ENCODE measurements at places on chromosomes 2 and 18.

GRCh38 chr2:69340101-69340775 lies 46.8 kb downstream of the GFPT1 start:
- DNase-seq: no peak

DNA sequence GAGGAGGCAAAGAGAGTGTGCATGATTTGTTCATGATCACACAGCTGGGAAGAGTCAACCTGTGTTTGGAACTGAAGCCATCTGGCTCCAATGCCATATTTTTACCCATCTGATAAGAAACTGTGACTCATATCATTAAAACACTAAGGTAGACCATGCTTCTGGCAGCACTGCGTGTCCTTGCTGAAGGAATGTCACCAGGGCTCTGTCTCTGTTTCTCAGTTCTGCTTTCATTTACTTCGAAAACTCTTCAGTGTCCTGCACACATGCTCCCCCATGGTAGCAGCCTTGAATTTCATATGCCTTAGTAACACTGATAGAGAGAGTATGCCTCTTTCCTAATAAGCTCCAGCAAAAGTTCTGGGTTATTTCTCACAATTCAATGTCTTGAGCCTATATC lies 830.4 kb downstream of the DCDC2C start:
- peak; percentile 9 for DNase-seq

GRCh38 chr2:15517793-15518192 lies 43.3 kb downstream of the NBAS start:
- DNase-seq: no peak

- DNase-seq: no peak
Measured at GRCh38 chr2:174752403-174753037, 11.8 kb downstream of the CHRNA1 start.

GRCh38 chr2:223936862-223937326 lies 8.2 kb downstream of the WDFY1 start:
- DNase-seq: no peak

DNA sequence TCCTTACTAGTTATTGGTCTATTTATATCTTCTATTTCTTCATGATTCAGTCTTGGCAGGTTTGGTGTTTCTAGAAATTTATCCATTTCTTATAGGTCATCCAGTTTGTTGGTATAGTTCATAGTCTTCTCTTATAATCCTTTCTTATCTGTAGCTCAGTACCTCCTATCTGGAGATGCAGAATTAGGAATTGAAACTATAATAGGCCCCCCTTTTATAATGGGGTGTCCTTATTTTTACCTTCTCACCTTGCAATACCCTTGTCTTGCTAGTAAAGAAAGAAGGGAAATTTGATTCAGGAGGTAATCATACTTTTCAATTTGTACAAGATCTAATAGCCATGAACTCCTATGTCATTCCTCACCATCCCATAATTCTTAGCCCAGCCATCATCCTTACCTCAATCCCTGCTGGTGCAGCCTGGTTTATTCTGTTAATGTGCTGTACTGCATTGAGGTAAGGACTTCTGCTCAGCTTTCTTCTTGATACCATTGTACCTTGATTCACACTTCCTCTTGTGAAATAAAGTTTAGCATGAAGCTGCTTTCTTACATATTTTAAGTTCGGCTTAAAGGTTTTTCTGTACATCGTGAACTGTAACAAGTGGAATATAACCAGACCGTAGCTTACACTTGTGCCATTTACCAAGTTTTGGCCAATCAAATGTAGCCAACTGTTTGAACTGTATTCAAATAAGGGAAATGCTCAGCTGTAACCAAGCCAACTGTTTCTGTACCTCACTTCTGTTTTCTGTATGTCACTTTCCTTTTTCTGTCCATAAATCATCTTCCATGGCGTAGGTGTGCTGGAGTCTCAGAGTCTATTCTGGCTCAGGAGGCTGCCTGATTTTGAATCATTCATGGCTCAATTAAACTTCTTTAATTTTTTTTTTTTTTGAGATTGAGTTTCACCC lies 40.1 kb upstream of the PTH2R start:
- no peak for DNase-seq

DNA sequence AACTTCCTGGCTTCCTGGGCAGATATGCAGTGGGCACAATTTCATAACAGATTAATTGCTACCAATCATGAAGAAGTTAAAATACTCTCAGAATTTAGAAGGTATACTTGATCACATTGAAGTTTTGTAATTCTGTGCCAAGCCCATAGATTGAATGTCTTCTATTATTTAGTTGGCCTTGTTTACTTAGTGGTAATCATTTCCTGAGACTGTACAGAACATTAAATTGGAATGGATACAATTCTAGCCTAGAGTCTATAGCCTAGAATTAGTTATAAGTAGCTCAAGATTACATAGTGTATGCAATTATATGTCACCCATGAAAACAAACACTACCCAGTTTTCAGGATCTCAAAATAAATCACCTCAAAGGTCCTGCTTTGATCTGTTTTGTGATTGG lies 615.8 kb downstream of the XIRP2 start:
- DNase-seq: no peak

DNA sequence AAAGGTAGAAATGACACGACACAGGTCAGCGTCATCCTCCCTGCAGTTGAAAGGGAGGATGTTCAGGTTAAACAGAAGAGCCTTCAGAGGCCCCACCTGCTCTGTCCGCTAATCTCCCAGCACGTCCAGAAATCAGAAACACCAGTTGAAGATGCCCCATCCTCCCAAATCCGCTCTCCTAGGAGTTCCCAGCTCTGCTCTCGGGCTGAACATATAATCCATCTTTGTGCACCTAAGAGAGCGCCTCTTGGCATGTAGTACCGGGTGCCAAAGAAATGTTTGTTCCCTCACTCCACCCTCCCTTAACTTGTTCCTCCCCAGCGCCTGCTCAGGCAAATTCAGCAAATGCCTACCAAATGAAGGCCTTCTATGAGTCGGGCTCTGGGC lies 145.2 kb upstream of the SMAD2 start:
- no peak for DNase-seq

- DNase-seq: no peak
Measured at GRCh38 chr2:183519371-183520056, 395.3 kb downstream of the NUP35 start.

DNA sequence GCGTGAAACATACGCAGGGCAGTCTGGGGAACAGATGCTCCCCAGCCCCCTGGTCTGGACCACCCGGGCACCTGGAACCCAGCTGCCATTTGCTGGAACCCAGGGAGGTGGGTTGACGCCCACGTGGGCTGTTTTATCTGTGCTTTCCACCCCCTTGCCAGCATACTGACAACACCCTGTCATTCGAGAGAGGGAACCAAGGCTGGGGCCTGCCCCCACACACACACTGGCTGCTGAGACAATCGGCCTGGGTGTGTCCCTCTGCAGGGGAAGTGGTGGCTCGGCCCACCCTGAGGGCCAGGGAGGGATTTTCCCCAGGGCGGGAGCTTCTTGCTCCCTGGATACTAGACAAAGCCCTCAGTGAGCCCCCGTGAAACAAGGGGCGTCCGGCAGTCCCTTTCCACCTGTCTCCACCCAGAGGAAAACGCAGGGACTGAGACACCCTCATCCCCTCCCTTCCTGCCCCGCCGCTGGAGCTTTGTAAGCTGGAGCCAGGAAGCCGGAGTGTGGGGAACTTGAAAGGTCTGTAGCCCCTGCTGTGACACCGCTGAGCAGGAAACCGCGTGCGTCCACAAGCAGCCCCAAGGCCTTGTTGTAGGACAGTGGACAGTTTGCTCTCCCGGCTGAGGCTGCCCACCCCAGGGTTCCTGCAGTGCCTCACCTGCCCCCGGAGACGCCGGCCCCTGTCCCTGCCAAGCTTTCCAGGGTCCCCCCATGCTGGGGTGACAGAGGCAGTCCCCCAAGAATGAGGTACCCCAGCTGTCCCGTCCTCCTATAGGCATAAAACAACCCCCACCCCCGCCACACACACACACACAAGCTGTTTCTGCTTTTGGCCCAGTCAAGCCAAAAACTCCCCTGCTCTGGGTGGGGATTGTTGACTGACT lies 14.1 kb upstream of the KLF11 start:
- no peak for DNase-seq

DNA sequence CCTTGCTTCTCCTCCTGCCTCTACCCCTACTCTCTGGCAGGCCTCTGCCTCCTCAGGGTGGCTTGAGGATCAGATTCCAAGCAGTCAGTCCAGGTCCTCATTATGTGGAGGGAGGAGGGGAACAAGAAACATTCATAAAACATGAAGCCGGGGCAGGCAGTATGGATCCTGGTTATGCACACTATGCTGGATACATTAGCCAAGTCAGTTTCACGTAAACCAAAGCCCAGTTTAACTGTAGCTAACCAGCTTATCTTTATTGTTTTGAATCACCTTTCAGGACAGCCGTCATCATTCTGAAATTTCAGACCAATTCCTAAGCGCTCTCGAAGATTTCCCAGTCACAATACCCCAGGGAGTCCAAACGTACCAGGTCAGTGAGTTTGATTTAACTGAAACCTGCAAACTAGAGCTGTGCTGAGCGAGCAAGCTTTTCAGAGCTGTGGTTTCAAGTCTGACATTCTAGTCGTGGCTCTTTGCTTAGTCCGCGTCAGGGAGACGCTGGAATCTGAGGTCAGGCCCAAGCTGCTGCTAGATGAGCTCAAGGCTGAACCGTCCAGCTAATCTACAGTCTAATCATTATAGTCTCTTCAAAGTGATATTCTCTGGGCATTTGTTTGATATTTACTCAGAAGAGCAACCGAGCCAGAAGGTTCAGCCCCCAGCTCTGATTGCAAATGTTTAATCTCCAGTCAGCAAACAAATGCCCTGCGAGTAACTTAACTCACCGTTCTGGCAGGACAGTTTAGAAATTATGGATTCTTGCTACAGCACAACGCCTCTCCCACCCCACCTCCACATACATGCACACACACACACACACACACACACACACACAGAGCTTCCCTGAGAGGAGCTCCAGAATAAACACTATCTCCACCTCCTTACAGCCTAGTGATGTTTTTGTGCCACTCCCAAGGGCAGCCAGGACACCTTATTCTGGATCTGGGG lies 63.8 kb upstream of the BZW1 start:
- DNase-seq: peak; percentile 20

DNA sequence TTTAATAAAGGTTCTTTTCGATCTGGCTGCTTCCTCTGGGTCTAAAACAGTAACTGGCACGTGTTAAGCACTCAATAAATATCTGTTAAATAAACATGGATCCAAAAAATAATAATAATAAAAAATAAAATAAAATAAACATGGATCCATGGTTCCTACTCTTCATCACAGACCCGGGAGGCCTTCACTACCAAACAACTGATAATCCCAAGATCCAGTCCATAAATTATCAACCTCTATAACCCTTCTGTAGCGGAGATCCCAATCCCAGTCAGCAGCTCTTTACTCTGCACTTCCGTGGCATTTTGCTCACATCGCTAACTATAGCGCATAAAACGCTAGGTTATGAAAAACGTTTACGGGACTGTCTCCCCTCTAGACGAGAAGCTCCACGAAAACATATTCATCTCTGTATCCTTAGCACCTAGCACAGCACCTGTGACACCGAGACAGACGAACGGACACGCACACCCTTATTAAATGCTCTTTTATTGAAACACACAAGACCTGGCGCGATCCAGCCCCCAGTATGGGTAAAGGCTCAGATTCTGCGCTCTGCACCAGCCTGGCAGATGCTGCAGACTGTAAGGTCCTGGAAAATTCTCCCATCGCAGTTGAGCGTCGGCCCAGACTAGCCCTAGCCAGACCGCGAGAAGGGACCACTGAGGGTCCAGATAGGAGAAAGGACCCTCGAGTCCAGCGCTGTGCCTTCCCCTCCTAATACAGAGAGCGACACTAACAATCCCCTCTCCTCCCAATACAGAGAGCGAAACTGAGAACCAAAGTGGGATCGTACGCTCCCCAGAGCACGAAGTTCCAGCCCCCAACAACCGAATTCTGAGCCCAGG lies 770 bp downstream of the NBAS start:
- DNase-seq: peak; percentile 30

- no peak for DNase-seq
Measured at GRCh38 chr2:171171808-171172207, 11.1 kb upstream of the TLK1 start.

- no peak for DNase-seq
Measured at GRCh38 chr18:9866627-9867026, 19.1 kb upstream of the TXNDC2 start.

GRCh38 chr2:40450066-40450795 lies 1.7 kb downstream of the SLC8A1 start:
- peak; percentile 30 for DNase-seq

DNA sequence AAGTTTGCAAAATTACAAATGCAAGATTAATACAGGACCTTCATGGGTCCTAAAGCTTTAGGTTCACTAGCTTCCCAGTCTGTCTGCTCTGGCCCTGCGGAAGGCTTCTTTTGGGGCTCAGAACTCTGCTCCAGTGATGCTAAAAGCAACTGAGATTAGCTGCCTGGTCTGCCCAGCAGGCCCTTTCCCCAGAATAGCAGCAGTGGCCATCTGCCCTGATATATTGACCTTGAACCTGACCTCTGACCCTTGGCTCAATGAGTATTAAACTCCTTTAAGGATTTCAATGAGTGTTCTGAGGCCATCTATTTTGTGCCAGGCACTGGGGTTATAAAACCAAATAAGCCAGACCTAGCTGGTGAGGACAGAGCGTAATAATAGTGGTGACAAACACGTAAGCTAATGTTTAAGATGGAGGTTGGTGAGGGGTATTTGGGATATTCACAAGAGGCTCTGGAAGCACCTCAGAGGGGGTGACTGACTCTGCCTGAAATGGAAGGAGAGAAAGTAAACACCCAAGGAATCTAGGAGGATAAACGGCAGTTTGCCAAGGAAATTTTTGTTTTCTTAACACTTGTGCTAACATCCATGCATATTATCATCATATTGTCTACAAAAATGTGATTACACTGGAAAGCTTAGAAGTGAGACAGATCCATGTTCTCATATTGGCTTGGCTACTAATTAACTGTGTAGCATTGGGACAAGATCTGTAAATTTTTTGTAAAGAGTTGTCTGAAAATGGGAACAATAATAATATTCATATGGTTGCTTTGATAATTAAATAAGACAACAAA lies 50.4 kb upstream of the LCLAT1 start:
- DNase-seq: no peak

GRCh38 chr18:25701821-25702220 lies 349.9 kb upstream of the ZNF521 start:
- no peak for DNase-seq

GRCh38 chr2:197209742-197210408 lies 100.7 kb downstream of the ANKRD44 start:
- peak; percentile 76 for DNase-seq

DNA sequence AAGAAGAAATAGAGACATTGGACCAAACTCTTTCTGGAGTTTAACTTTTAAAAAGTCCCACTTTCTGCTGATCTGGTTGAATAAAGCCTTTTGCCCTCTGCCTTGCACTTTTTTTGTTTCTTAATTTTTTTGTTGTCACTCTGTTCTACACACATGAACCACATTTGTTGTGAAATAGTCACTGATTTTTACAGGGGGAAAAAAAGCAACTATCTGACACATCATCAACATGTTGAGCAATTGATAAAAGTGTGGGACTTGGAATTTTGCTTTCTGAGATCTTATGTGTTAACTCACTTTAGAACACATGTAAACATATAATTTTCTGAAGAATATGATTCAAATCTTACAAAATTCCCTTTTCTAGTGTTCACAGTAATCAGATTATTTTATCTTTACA lies 414.8 kb upstream of the FIGN start:
- no peak for DNase-seq

GRCh38 chr2:41791523-41791922 lies 256.3 kb upstream of the PKDCC start:
- DNase-seq: peak; percentile 56
